ENCODE measurements at places on chromosomes 5 and 9. TPM values are rescaled to one million over a fixed set of nuclear protein-coding genes. Genes with fewer than 3 reads are reported as not detected.
A peak's percentile ranks its signal among the peaks of the same experiment; 100 is the strongest.

DNA sequence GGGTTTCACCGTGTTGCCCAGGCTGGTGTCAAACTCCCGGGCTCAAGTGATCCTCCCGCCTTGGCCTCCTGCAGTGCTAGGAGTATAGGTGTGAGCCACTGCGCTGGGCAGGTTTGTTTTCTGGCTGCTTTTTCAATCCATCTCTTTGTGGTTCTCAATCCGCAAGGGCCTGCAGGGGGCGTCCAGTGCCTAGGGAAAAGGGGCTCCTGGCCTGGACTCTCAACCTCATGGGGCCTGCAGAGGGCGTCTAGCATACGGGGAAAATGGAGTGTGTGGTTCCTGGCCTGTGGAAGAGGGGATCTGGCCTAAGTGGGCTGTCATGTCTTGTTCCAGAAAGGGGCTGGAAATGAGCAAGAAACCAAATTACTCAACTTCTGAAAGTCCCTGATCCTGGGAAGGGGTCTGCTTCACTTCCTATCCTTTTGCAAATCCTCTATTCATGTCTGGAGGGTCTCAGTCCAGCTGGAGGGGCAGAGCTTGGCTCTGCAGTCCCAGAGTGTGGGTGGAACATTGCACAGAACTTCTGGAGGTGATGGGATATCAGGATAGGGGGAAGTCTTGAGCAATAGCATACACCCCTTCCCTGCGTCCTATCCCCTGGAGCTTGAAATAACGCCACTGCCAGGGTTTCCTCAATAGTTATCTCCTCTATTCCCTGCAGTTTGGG lies 12.7 kb upstream of the CCL27 start:
- no peak for DNase-seq

GRCh38 chr5:91176288-91177016 lies 206.7 kb downstream of the ARRDC3 start:
- no peak for DNase-seq

GRCh38 chr5:30918171-30918570 lies 275.3 kb upstream of the CDH6 start:
- DNase-seq = no peak

GRCh38 chr9:18438300-18438925 lies 35.5 kb upstream of the ADAMTSL1 start:
- peak; percentile 24 for DNase-seq

GRCh38 chr5:106392766-106393165 lies 1278.0 kb downstream of the EFNA5 start:
- DNase-seq = no peak

DNA sequence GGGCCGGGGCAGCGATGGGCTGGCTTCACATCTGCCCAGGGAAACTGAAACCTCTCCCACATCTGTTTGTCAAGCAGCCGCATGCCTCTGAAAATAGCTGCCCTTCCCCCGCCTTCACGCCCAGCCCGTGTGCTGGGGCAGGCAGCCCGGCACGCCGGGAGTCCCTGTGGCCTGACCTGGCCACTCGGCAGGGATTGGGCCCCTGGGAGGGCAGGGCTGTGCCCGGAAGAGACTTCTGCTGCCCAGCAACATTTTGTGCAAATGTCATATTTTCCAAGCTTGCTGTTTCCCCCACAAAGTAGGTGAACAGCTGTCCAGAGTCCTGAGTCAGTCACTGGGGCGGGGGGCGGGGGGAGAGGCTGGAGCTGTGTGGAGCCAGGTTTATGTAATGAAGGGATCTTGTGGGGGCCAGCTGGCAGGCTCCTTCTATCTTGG lies 8.2 kb downstream of the COL27A1 start:
- no peak for DNase-seq

DNA sequence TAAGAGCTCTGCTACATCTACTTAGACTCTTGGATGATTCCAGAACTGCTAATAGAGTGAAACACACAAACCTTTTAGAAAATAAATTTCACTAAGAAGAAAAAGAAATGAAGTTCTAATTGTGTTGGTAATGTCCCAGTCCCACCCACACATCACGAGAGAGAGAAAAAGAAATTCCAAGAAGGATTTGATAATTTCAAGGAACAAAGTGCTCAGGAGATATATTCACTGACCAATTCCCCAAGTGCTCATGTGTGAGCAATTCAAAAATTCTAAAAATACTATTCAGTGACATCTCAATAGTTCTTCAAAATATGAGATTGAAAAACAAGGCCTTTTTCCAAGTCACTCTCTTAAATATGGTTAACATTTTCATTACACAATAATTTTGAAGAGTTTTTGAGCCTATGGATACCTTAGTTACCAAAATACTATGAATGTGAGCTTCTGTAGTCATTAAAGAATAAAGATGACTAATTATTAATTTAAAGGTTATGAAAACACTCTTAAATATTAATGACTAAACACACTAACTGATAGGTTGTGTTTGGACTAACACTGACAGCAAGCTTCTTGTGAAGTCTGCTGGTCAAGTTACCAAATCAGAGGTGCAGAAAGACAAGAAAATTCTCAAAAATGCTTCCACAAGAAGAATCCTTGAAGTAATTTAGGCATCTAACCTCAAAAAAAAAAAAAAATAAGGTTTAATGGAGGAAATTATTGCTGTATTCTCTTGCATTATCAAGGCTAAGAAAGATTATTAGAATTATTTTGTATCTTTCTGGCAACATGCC lies 245.3 kb downstream of the PDE4D start:
- no peak for DNase-seq

DNA sequence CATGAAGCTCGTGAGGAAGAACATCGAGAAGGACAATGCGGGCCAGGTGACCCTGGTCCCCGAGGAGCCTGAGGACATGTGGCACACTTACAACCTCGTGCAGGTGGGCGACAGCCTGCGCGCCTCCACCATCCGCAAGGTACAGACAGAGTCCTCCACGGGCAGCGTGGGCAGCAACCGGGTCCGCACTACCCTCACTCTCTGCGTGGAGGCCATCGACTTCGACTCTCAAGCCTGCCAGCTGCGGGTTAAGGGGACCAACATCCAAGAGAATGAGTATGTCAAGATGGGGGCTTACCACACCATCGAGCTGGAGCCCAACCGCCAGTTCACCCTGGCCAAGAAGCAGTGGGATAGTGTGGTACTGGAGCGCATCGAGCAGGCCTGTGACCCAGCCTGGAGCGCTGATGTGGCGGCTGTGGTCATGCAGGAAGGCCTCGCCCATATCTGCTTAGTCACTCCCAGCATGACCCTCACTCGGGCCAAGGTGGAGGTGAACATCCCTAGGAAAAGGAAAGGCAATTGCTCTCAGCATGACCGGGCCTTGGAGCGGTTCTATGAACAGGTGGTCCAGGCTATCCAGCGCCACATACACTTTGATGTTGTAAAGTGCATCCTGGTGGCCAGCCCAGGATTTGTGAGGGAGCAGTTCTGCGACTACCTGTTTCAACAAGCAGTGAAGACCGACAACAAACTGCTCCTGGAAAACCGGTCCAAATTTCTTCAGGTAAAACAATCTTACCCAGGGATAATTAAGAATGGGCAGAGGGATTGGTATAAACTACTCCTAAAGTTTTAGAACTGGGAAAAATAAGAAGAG lies 12.9 kb downstream of the ITGA1 start:
- no peak for DNase-seq

The PTCD2 gene
- 4.9 TPM for total RNA-seq

GRCh38 chr9:116491659-116492058 lies 195.4 kb upstream of the TRIM32 start:
- DNase-seq = no peak

DNA sequence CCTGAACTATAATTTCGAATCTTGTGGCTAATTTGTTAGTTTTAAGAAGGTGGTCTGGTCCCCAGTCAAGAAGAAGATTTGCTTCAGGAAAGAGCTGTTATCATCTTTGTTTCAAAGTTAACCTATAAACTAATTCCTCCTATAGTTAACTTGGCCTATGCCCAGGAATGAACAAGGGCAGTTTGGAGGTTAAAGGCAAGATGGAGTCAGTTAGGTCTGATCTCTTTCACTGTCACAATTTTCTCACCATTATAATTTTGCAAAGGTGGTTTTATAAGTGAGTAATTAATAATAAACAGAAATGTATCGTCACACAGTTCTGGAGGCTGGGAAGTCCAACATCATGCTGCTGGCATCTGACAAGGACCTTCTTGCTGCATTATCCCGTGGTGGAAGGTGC lies 238.6 kb downstream of the PIK3R1 start:
- no peak for DNase-seq

GRCh38 chr5:173634465-173634983 lies 18.1 kb upstream of the BOD1 start:
- no peak for DNase-seq

The AGTPBP1 gene
- total RNA-seq = 418 TPM

- no peak for DNase-seq
Measured at GRCh38 chr5:158139161-158139560, 280.2 kb upstream of the CLINT1 start.

DNA sequence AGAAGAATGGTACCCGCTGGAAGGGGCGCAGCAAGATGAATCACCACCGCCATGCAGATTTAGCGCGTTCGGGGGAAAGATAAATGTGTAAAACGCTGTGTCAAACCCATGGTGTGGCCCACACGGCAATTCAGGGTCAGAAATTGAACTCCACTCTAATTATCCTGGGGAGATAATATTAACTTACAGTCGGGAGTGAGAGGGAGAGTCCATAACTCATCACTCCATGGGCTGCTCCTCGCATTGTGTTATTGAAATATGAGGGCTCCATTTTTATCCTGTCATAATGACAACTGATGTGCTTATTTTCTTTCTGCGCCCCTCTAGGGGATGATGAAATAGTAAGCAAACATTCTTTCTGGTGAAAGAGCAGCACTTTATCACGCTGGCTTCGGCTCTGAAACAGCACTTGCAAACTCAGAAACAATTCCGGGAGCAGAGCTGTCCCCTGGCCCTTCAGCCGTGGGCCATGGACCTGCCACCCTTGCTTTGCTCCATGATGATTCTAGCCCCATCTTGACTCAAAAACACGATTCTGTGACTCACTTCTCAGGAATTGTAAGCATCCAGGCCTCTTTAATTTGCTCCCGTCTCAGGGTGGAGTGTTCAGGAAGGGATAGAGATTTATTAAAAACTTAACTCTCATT lies 431.6 kb downstream of the IRX1 start:
- DNase-seq = no peak

DNA sequence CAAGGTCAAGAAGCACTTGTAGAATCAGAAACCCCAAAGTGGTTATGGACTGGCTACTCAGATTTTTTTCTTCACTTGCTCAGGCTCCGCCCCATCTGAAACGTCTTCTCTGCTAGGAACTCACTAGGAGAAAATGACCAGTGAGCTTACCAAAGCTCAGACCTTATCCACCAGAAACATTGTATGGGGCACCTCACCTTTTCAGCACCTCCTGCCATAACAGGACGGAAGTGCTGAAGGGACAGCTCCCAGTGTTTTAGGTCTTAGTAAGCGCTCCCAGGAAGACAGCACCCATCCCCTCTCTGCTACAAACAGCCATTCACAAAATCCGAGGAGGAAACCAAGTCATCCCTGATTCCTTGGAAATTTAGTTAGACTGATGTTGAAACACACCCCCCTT lies 1.2 kb upstream of the GABRA1 start:
- DNase-seq = no peak

DNA sequence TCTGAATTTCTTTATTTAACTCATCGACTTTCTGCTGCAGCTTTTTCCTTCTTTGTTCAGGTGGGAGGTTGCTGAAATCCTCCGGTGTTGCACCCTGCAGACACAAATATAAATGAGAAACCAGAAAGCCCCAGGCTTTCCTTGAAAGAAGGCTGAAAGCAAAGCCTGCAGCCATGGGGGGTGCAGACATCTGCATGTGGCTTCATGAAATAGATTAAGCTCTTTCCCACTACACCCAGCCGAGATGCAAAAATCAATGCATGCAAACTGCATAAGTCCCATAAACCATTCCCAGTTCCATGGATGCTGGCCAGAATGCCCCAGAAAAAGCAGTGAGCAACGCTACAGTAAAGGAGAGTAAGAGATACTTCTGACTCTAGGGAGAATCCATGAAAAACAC lies 73.6 kb downstream of the USP20 start:
- no peak for DNase-seq

The C5 gene
- total RNA-seq = 7.7 TPM

DNA sequence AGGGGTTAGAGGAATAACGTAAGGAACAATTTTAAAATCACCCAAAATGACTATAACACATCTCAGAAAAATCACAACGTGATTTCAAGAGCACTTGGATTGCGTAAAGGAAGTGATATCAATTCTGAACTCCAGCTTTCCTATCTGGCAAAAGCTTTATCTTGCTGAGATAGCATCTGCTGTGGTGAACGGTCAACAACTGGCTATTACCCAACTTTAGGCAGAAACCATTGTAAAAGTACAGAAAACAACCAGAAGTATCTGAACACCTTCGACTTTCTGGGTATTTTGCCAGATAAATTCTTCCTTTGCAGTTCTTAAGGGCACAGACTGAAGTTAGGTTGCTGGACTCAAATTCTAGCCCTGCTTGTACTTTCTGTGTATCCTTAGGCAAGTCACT lies 9.2 kb downstream of the ABLIM3 start:
- no peak for DNase-seq

The ETF1 gene
- total RNA-seq = 71.7 TPM

- no peak for DNase-seq
Measured at GRCh38 chr5:159061179-159061796, 38.4 kb downstream of the EBF1 start.

GRCh38 chr5:162786234-162786633 lies 651.2 kb upstream of the CCNG1 start:
- DNase-seq = no peak

The FBP1 gene
- not detected for total RNA-seq

The PCDHGC5 gene
- 4.9 TPM for total RNA-seq

The CMYA5 gene
- total RNA-seq = 0.82 TPM

- DNase-seq = no peak
Measured at GRCh38 chr5:154823605-154824004, 26.8 kb downstream of the FAXDC2 start.

The NTRK2 gene
- 221 TPM for total RNA-seq

The HIGD2A gene
- 27.7 TPM for total RNA-seq

- no peak for DNase-seq
Measured at GRCh38 chr5:154544646-154545045, 66.6 kb upstream of the HAND1 start.

DNA sequence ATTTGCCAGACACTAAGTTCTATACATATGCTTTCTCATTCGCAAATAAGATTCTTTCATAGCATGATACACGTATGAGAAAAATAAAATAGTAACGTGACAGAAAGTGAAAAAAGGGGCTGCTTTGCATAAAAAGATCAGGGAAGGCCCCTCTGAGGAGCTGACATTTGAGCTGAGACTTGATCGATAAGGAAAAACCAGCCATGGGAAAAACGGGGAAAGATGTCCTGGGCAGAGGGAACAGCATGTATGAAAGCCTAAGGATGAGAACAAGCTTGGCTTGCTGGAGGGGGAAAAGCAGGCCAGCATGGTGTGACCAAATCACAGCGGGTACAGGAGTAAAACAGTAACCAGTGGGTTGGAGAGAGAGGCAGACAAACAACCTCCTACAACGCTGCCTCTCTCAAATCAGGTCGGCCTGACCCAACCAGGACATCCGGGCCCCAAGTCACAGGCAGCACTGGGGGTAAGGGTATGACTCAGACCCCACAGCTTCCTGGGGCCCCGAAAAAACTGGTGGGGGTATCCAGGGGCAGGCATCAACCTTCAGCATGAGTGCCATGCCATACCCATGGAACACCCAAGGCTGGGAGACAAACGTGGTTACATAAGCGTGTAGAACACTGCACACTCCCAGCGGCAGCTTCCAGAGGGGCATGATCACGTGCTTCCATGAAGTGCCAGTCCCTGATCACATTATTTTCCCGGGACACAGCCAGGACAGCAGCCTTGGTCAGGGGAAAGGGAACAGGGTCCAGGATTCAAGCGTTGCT lies 2.2 kb downstream of the TNIP1 start:
- no peak for DNase-seq

Data from frontal cortex (tissue), 4 donors.